ENCODE measurements at places on chromosomes 13 and 19.

DNA sequence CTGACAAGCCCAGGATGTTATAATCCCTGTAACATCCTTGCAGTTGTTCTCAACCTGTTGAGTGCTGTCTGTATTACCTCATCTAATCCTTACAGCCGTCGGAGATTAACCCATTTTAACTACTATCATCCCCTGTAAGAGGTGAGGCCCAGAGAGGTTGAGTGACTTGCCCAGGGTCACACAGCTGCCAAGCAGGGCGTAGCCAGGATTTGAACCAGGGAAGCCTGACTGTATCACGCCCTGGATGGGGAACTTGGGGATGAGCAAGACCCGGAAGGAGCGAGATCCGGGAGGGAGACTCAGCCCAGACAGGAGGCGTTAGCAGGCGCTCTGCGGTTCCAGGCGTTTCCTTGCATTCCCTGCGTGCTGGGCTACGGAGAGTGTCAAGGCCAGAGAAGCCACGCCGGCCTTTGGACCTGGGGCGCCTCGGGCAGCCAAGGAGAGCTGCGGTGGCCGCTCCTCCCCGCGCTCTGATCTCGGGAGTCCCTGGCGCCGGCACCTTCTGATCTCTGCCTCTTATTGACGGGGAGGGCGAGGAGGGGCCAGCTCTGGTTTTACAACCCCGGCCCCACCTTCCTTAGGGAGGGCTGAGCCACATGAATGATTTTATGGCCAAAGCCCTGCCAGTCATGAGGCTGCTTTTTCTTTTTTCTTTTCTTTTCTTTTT, 6.2 kb downstream of the SULT2B1 start:
- DNase-seq: no peak

DNA sequence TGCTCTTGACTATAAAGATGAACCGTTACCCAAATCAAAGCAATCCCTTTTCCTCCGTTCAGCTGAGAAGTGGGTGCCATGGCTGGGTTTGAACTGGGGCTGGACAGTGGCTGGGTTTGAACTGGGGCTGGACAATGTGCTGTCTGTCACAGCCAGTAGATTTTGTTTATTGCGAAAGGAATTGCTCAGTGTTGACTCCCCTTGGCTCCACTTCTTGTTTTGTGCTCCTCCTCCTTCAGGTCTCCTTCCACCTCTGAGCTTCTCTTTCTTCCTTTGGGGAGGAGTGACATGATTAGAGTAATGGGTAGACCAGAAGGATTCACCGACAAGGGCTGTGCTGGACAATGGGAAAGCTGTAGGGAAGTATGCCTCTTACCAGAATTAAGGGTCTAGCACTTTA, 19.4 kb upstream of the MBNL2 start:
- DNase-seq: no peak

- DNase-seq: no peak
Measured at GRCh38 chr13:49454388-49455006, 10.4 kb downstream of the SETDB2 start.

GRCh38 chr19:5988517-5989387, 10.8 kb upstream of the RANBP3 start:
- DNase-seq: no peak

DNA sequence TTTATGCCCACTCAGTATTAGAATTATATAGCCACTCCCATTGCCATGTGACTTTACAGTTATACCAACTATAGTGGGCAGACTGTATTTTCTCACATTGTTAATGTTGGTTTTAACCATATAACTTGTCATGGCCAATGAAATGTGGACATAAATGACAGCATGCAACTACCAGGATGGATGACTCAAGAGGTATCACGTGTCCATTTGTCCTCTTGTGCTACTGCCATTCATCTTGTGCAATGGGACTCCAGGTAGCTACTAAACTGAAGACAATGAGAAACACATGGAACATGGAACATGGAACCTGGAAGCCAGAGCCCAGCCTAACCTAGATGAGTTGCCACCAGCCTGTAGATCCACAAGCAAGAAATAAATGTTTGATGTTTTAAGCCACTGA, 242.7 kb upstream of the IPO5 start:
- DNase-seq: no peak

DNA sequence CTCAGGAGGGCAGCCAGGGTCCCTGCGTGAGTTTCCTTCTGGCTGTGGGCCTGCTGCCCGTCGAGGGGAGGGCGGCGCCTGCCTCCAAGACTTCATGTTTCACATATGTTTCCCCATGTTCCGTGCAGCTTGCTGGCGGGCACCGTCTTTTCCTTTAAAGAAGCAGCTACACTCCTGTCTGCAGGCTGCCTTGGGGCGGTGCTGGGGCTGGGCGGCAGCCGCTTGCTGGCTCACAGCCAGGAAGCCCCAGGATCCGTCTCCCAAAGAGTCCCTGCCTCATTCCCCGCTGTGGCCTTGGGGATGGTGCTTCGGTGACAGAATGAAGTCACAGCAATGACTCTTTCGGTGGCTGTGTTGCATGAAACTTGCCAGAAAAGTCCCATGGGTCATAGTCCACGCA, 24.9 kb downstream of the PIAS4 start:
- no peak for DNase-seq

DNA sequence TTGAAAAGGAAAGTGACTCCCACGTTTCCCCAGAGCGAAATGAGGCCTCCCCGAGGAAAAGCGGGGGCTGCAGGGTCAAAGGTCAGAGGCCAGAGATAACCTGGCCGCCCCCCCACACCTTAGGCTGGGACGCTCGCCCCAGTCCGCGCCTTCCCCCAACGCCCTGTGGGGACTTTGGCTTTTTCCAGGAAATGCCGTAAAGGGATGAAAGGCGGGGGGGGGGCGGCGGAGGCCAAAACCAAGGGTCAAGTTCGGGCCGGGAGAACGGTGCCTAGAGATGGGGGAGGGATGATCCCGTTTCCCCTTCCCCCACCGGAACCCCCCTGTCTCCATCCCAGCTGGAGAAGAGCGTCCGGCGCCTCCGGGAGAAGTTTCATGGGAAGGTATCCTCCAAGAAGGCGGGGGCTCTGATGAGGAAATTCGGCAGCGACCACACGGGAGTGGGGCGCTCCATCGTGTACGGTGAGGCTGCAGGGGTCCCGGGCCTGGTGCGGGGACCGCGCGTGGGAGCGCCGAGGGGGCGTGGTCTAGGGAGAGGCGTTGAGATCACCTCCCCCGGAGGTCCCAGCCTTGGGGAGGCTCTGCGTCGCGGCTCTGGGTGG, 575 bp downstream of the SHFL start:
- DNase-seq: no peak

GRCh38 chr13:104310861-104311260, 1244.6 kb upstream of the SLC10A2 start:
- DNase-seq: no peak

GRCh38 chr19:58586133-58586765, 13.1 kb upstream of the MZF1 start:
- no peak for DNase-seq

DNA sequence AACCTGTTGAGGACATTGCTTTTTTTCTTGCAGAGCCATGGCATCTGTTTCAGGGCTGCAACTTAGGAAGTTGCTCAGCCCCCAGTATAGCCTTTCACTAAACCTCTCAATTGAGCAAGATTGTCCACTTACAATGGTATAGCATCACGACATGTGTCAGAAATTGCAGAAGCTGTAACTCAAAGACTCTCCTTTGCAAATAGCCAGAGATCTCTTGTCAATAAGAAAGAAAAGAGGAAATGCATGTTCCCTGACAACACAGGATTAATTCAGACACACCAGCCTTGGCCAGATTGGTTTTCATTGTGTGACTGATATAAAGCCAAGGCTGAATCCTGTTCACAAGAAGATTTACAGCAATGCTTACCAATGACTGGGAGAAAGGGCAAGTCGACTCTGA, 38.7 kb upstream of the CYSLTR2 start:
- DNase-seq: no peak
